ENCODE measurements at places on chromosomes 5 and 9. TPM values are rescaled to one million over a fixed set of nuclear protein-coding genes. Genes with fewer than 3 reads are reported as not detected.

The PNPLA7 gene
- total RNA-seq, result 1.9 TPM

The FLT4 gene
- total RNA-seq, result 66.5 TPM

The COL27A1 gene
- total RNA-seq, result 48.6 TPM

The SLC1A1 gene
- total RNA-seq, result 8.3 TPM

The LECT2 gene
- not detected for total RNA-seq
